ENCODE measurements at places on chromosomes 2 and 18.

GRCh38 chr2:150426315-150426714 lies 61.2 kb downstream of the RND3 start:
- no peak for DNase-seq

- no peak for DNase-seq
Observed at GRCh38 chr2:225472161-225472560, 72.7 kb downstream of the NYAP2 start.

DNA sequence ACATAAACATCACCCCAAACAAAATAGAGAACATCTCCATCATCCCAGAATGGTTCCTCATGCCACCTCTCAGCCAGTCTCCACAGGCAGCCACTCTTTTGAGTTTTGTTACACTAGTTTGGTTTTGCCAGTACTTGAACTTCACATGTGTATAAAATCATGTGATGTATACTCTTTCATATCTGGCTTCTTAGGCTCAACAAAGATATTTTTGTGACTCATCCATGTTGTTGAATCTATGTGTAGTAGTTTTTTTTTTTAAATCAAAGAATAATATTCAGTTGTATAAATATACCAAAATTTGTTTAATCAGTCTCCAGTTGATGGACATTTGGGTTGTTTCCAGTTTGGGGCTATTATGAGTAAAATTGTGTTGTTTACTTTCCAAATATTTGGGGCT lies 75.9 kb downstream of the PMS1 start:
- no peak for DNase-seq

GRCh38 chr2:235595422-235596010 lies 101.7 kb downstream of the AGAP1 start:
- peak; percentile 45 for DNase-seq

- DNase-seq: no peak
Observed at GRCh38 chr18:62450546-62451410, 72.0 kb upstream of the ZCCHC2 start.

DNA sequence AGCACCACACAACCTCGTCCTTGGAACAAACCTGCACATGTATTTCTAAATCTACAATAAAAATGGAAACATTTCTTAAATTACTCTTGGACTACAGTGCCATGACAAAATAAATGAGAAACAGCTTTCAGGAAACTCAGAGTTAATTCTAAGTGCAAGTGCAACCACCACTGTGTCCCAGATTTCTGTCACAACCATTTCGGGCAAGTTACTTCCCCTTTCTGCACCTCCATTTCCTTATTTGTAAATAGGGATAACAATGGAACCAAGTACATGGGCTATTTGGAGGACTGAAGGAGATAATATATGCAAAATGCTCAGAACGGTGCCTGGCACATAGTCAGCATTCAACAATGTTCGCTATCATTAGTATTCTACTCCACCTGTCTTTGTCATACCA lies 93.2 kb downstream of the CACNB4 start:
- DNase-seq: no peak

DNA sequence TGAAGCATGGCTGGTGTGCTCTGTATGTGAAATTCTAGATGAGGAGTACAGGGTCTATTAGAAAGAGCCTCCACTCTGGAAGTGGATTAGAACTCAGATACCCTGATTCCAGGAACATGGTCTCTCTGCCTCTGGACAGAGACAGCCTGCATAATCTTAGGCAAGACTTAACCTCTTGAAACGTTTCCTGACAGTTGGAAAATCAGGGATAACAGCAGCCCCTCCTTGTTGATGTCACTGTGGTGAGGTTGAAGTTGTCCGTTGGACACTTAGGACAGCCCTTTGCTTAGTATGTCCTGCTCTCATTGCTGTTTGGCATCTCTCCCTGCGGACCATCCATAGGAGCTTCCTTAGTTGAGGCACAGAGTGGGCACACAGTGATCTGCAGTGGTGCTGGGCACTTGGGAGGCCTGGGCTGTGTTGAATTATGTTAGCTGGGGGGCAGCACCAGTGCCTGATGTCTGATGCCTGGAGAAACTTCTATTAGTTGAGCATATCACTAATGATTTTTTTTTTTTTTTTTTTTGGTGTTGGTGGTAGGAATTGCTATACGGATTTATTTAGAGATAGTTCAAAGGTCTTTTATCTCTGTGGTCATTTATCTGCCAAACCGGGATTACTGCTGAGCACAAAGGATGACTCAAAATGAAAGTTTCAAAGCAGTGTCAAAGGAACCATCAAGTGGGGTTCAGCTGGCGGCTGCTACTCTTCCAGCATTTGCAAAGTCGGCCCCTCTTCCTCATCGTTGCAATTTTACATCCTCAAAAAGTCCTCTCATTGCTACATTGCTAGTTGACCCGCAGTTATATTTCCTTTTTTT lies 28.8 kb downstream of the SETBP1 start:
- DNase-seq: peak; percentile 12

DNA sequence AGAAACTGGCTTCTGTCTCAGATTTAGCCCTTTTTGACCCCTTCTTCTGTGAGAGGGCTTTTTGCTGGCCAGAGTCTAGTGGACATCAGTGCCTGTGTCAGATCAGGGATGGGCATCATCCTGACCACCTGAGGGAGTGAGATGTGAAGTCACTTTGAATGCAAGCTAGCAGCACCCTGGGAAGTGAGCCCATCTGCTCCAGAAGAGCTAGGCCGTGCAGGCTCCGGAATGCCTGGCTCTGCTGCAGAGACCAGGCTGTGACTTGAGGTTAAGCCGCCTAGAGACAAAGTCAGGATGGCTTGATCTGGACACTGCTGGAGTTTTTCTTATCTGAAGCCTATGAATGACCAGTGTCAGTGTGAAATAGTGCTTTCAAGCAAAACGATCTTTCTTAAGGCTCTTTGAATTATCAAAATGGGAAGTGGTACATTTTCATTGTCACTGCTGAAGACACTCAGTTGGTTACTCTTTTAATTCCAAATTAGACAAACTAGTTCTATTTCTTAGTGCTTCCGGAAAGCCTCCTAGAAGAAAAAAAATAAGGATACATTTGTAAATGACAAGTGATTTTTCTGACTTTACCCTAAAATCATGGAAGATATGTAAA lies 20.8 kb downstream of the DGUOK start:
- no peak for DNase-seq

GRCh38 chr2:56012221-56012765 lies 88.7 kb upstream of the EFEMP1 start:
- DNase-seq: no peak

GRCh38 chr2:164015328-164016123 lies 279.7 kb upstream of the FIGN start:
- no peak for DNase-seq

DNA sequence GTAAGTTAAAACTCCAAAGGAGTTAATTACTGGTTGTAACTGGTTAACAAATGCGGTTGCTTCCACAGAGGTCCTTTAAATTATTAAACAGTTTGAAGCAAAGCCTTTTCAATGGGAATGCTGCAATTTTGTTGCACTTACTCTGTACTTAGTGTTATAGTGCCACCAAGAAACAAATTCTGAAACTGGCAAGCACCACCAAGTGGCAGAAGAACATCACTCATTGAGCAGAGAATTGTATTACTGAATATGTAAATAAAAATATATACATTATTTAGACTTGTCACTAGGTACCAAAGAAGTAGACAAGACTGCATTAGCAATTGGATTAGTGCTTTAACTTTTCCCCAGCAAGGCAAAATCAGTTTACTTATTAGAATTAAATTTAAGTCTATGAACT lies 2.6 kb upstream of the TMEFF2 start:
- no peak for DNase-seq

DNA sequence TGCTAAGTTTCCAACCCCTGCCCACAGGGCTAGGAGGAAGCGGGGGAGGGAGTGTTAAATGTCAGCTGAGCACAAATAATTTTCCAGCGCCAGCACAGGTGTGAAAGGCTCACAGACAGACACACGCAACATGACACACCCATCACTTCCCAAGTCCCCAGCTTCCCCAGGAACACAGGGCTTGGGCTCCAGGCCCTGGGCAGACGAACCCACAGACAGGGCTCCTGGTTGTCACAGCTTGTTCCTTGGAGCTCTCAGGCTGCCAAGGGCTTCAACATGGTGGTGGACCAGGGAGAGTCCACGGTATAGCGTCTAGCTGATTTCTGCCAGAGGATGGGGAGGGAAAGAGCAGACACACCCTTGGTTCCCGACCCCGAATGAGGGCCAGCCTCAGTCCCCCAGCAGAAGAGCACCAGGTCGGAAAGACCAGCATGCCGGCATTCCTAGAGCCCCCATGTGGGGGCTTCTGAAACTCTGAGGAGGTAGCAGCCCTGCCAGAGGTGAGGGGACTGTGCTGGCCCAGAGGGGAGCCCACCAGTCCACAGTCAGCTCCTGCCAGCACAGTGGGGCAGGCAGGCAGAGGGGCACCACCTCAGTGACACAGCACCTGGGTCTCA lies 1.9 kb downstream of the DUSP2 start:
- DNase-seq: peak; percentile 52

- no peak for DNase-seq
Observed at GRCh38 chr2:7953195-7953594, 728.7 kb upstream of the ID2 start.

DNA sequence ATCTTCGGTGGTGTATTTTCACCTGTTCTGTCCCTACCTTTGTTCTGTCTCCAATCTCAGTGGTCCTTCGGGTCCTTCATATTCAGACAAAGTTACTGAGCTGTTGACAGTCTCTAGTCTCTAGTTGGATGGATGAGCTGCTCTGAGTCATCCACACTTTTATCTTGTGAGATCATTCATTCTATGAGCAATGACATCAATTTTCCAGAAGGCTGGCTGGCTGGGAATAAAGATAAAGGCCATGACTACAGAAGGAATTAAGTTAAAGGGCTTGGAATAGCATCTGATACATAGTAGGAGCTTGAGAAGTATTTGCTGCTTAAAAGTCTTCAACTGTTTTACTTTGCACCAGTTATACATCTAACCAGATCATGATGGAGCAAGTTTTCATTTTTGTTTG lies 43.1 kb upstream of the SLC39A10 start:
- DNase-seq: no peak

Measured in CD4-positive, alpha-beta T cell treated with Interleukin-10 for 1 hour (primary cell).